ENCODE measurements at places on chromosomes 11 and 22. TPM values are rescaled to one million over a fixed set of nuclear protein-coding genes. Genes with fewer than 3 reads are reported as not detected.

GRCh38 chr22:35630387-35630793, 13.3 kb upstream of the MB start:
- H3K4me3 ChIP-seq = no peak overlapping the region
- peaks cover 23% of the 10 kb centered on the region for H3K4me1 ChIP-seq
- no peaks in the 10 kb centered on the region for H3K36me3 ChIP-seq
- peak overlapping the region; percentile 98 for H3K27ac ChIP-seq

- no peaks in the 10 kb centered on the region for H3K36me3 ChIP-seq
- no peaks in the 10 kb centered on the region for H3K4me1 ChIP-seq
- no peak within 1 kb of the TSS for H3K27ac ChIP-seq
- H3K27me3 ChIP-seq = no peaks in the 10 kb centered on the region
- no peak within 1 kb of the TSS for H3K4me3 ChIP-seq
- DNase-seq = peak; percentile 18
Measured at GRCh38 chr11:94020777-94021481, at the start of gene HEPHL1. HEPHL1 (plus strand) TSS chr11:94021354; CDS start chr11:94021369, 15 bp downstream.

- no peak for DNase-seq
- no peaks in the 10 kb centered on the region for H3K36me3 ChIP-seq
- H3K27me3 ChIP-seq = no peaks in the 10 kb centered on the region
- no peak overlapping the region for H3K4me3 ChIP-seq
- no peaks in the 10 kb centered on the region for H3K4me1 ChIP-seq
Measured at GRCh38 chr11:134725716-134726639, 313.9 kb upstream of the B3GAT1 start.

GRCh38 chr11:67629386-67630227, at the start of gene NUDT8:
NUDT8 (minus strand) TSS chr11:67629937; CDS start chr11:67629911, 26 bp downstream.
- H3K27me3 ChIP-seq = no peaks in the 10 kb centered on the region
- peak within 1 kb of the TSS; percentile 33 for H3K27ac ChIP-seq
- peak within 1 kb of the TSS; percentile 79 for H3K4me3 ChIP-seq
- H3K4me1 ChIP-seq = no peaks in the 10 kb centered on the region
- H3K36me3 ChIP-seq = no peaks in the 10 kb centered on the region

GRCh38 chr11:117299351-117300282, 8.5 kb downstream of the BACE1-AS start:
- no peaks in the 10 kb centered on the region for H3K36me3 ChIP-seq
- no peaks in the 10 kb centered on the region for H3K27me3 ChIP-seq
- H3K27ac ChIP-seq = no peak overlapping the region

GRCh38 chr11:60513496-60514460, 1.4 kb upstream of the MS4A13 start:
- no peak overlapping the region for H3K27ac ChIP-seq
- DNase-seq = no peak
- no peaks in the 10 kb centered on the region for H3K27me3 ChIP-seq
- H3K36me3 ChIP-seq = no peaks in the 10 kb centered on the region

GRCh38 chr11:2890466-2891294, 5.1 kb upstream of the CDKN1C start:
- no peak overlapping the region for H3K4me3 ChIP-seq
- no peak overlapping the region for H3K27ac ChIP-seq
- 0 out of 2 replicates have a peak, but pooled peaks cover 6% of the 10 kb centered on the region for H3K4me1 ChIP-seq
- no peaks in the 10 kb centered on the region for H3K36me3 ChIP-seq
- no peak for DNase-seq

GRCh38 chr11:134846328-134847082, 434.5 kb upstream of the B3GAT1 start:
- H3K36me3 ChIP-seq = no peaks in the 10 kb centered on the region
- no peak for DNase-seq
- no peaks in the 10 kb centered on the region for H3K27me3 ChIP-seq
- no peak overlapping the region for H3K27ac ChIP-seq
- no peaks in the 10 kb centered on the region for H3K4me1 ChIP-seq

DGCR6 gene
- total RNA-seq = 0.86 TPM
